ENCODE measurements at places on chromosomes 13 and 19. TPM values are rescaled to one million over a fixed set of nuclear protein-coding genes. Genes with fewer than 3 reads are reported as not detected.

Gene LTBP4
- 85.9 TPM for total RNA-seq

DNA sequence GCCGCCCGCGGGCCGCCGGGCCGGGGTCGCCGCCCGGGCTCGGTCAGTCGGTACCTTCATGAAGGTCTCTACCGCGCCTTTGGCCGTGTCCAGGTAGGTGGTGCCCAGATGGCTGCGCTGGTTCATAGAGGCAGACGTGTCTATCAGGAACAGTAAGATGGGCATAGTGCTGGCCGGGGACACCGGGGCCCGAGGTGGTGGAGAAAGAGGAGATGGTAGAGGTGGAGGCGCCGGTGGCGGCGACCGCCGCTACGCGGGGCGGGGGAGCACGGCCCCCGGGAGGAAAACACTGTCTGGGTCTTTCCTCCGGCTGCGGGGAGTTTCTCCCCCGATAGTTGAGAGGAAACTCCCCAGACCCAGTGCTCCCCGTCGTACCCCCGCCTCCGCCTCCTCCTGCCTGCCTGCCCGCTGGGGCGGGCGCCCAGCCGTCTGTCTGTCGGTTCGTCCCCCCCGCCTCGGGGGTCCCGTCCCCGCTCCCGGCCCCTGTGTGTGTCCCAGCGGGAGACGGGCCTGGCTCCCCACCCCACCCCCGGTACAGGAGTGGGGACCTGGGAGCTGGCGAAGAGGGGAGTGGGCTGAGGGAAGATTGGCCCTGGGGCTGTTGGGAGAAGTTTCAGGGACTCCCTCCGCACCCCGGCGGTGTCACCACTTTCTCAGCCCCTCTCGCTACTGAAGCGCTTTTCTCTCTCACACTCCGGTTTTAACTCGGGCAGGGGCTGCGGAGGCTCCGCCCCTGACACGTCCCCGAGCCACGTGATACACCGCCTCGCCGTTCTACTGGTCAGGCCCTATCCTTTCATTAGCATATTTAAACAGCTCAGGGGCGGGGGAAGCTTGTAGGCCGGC, at the start of gene INTS6:
Gene INTS6 (minus strand): TSS at position 676 of the 846 bp plus-strand sequence. CDS start 511 bp downstream, at position 165.
- peak; percentile 100 for DNase-seq

Gene MEIOSIN
- not detected for total RNA-seq

DNA sequence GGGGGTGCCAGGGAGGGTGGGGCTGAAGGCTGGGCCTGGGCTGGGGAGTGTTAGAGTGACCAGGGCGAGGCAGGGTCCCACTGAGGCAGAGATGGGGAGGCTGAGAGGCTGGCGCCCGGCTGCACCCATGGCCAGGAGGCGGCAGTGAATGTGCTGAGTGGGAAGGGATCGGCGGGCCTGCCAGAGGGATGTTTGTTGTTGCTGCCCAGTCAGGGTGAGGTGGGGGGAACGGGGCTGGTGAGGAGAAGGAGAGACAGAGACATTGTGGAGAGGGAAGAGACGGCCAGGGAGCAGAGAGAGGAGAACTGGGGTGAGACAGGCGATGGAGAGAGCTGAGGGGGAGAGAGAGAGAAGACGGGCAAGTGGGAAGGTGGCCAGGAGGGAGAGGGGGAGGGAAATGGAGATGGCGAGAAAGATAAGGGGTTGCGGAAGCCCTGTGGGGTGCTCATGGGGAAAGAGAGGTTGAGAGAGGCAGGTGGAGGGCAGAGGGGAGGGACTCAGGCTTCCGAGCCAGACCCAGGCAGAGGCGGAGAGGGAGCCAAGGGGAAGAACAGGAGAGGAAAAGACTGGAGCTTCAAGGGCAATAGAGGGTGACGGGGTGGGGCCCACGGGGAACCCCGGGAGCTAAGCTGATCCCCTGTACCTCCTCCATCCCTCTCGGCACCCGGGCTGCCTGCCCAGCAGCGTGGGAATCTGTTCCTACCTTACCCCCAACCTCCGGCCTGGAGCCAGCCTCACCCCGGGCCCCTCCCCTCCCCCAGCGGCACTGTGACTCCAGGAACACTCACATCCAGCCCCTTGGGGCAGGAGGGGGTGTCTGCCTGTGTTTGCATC, 690 bp upstream of the B3GNT8 start:
- no peak for DNase-seq

- no peak for DNase-seq
These were observed 9.7 kb downstream of the NAXD start for GRCh38 chr13:110624766-110625756.

GRCh38 chr19:47226426-47227351, 4.3 kb downstream of the BBC3 start:
- no peak for DNase-seq

Gene PDE4C
- total RNA-seq, result 0.21 TPM

DNA sequence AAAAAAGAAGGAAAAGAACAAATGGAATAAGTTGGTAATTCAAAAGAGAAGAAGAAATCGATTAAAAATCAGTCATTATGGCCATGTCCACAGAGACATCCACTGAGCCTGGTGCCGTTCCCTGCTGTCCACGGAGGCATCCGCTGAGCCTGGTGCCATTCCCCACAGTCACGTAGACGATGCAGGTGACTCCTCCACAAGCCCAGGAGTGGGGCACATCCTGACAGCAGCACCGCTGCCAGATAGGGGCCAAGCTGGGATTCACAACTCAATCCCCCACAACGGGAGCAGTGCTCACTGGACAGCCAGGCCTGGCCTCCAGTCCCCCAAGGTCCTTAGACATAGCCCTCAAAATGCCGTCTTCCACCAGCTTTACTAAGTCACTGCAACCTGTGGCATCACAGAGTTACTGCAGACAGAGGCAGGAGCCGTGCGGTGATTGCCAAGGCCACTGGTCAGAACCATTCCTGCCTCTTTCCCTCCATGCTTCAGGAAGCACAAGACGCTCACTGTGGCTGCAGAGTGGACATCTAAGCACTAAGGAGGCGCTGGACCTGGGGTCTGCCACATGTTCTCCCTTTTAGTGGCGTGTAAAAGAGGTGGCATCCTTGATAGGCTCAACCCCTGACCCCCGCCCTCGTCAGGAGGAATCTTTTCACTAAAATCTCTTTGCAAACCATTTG, 131.5 kb upstream of the SPACA7 start:
- DNase-seq, result peak; percentile 82

GRCh38 chr13:73222627-73223305, 164.0 kb downstream of the KLF5 start:
- no peak for DNase-seq

Gene RDH8
- total RNA-seq, result not detected

DNA sequence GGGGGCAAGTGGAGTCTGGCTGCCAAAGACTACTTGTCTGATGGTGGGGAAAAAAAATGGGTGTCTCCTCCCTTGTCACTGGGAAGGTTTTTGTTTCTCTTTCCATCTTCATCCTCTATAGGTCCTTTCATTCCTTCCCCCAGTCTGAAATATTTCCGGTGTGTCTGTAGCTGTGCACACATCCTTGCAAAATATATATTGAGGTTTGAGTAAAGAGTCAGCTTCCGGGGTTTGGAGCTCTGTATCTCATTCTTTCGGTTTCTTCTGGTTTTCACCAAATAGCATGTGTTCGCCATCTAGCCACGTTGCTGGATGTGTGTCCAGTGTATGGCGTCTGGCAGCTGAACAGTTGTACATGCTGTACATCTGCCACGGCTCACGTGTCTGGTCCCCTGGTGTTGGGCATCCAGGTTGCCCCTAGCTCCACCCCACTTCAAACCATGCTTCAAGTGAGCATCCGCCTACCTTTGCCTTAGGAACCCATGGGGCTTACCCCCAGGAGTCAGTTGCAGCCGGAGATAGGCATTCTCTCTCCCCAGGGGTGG, 142.2 kb downstream of the SIPA1L3 start:
- no peak for DNase-seq

DNA sequence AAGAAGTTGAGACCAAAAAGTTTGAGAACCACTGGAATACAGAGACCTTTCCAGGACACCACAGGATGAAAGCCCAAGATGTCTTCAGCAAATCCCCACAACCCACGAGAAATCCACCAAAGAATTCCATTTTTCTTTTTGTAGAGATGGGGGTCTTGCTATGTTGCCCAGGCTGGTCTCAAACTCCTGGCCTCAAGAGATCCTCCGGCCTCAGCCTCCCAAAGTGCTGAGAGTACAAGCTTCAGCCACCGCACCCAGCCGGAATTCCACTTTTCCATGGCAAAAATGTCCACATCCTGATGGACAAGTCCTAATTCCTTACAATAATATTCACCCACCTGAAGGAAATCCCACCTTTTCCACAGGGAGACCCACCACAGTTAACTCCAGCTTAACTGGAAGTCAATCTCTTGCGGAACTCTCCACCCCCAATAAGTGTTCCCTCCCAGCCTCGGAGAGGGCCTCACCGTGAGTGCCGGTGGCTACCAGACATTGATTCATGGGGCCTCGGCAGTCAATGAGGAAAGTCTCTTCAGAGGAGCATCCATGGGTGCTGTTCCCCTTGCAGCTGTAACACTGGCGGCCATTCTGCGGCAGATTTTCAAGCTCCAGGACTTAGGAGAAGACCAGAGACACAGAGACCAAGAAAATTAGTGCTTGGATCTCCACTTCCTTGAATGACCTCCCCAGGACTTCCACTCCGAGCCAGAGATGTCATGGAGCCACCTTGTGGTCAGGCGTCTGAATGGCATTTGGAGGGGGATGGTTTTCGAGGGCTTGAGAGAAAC, 12.3 kb upstream of the CADM4 start:
- no peak for DNase-seq

- DNase-seq, result no peak
These were observed 4.9 kb upstream of the PDE4C start for GRCh38 chr19:18230941-18231734.

DNA sequence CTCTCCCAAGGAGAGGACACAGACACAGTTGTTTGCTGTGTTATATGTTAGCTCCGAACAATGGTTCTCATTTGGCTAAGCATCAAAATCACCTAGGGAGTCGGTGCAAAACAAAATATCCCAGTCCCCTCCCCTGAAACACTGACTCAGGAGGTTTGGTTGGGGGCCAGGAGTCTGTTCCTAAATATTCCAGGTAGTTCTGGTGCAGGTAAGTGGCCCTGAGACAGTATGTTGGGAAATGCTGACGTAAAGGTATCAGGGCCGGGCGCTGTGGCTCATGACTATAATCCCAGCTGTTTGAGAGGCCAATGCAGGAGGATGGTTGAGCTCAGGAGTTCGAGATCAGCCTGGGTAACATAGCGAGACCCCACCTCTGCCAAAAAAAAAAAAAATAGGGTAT, 2.3 kb upstream of the MAP2K7 start:
- DNase-seq, result no peak

GRCh38 chr19:10625762-10626138, 397 bp downstream of the SLC44A2 start:
- DNase-seq, result no peak

Gene C19orf18
- 1.4 TPM for total RNA-seq

- no peak for DNase-seq
These were observed 22.0 kb downstream of the EPN1 start for GRCh38 chr19:55697069-55697440.

- peak; percentile 10 for DNase-seq
These were observed 3.0 kb upstream of the SLC6A16 start for GRCh38 chr19:49327878-49328544.

GRCh38 chr13:24454056-24454455, 58.5 kb downstream of the PARP4 start:
- DNase-seq, result no peak

Gene FAM216B
- not detected for total RNA-seq

DNA sequence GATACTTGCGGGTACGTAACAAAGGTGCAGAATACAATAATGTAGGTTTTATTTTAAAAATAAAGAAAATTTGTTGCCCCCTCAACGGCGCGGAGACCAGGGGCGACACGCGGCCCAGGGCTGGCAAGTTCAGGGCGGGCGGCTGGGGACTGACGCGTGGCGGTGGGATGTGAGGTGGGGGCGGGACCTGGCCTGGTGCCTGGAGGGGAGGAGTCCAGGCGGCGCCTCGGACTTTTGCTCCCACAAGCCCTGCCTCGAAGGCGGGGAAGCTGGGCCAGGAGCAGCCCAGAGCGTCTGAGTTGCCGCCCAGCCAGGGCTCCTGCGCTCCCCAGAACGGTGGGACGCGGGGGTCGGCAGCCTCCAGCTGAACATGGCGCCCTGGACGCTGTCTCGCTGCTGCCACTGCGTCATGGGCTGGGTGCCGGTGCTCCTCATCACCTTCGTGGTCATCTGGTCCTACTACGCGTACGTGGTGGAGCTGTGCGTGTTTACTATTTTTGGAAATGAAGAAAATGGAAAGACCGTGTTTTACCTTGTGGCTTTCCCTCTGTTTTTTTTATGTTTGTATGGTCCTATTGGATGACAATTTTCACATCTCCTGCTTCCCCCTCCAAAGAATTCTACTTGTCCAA, 1122.8 kb upstream of the ATXN8OS start:
- DNase-seq, result no peak

DNA sequence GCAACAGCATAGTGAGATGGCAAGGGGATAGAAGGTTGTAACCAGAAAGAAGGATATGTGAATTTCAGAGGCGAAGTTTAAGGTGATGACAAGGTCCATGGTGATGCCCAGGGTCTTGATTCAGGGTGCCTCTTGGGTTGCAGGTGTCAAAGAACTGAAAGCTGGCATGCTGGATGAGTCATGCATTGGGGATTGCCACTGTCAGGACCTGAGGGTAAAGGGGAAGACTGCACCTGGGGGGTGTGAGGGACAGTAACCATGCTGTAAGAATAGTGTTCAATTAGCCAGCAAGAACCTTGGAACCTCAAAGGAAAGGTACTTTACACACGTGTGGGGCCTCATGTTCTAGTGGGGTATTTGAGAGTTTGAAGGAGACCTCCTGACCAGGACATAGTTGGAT, 279.6 kb downstream of the SLC7A1 start:
- no peak for DNase-seq

Gene JAK3
- 1.6 TPM for total RNA-seq

GRCh38 chr13:111388851-111389500, 68.5 kb downstream of the TEX29 start:
- DNase-seq, result peak; percentile 83

DNA sequence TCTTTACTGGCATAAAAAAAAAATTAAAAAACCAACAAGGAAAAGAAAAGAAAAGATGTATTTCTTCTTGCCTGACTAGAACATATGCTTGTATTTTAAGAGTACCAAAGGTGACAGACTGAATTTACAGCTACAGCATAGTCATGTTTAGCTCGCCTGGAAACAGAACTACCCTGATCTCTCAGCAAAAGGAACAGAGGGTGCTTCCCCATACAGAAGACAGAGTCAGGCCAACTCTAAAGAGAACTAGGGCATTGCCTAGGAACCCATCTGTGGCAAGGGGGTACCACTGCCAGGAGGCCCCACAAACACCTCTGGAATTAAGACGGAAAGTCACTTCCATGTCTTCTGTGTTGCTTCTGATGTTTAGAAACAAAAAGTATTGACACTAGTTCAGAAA, 252.1 kb upstream of the STARD13 start:
- no peak for DNase-seq

GRCh38 chr19:36081385-36081784, 26.7 kb downstream of the WDR62 start:
- no peak for DNase-seq

Gene CLEC17A
- not detected for total RNA-seq

Gene TRAPPC5
- total RNA-seq, result 105 TPM

- peak; percentile 79 for DNase-seq
These were observed 153.8 kb upstream of the SOX1 start for GRCh38 chr13:111912991-111913760.

Gene GNA15
- not detected for total RNA-seq

- DNase-seq, result no peak
These were observed 493.3 kb downstream of the COG6 start for GRCh38 chr13:40148742-40149141.
